SJSA1 (cell line): ENCODE measurements at places on chromosomes 1 and 21. TPM values are rescaled to one million over a fixed set of nuclear protein-coding genes. Genes with fewer than 3 reads are reported as not detected.

DNA sequence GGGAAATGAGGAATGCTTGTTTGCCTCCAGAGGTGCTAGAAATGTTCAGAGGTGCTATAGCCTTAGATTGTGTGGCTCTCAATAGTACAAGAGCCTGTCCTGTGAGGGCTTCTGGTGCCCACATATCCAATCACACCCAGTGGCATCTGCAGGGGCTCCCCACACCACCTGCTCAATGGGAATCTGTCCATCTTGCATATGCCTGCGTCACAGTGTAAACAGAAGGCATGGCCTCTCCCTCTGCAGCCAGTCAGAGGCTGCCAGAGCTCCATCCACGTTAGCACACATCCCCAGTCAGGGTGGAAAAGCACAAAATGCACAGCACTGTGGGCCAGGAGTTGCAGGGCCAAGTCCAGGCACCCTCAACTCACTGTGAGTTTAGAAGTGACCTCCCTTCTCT, 113.6 kb upstream of the GRIK3 start:
- no peak overlapping the region for H3K4me3 ChIP-seq
- H3K27ac ChIP-seq = no peak overlapping the region
- no peaks in the 10 kb centered on the region for H3K4me1 ChIP-seq
- H3K36me3 ChIP-seq = no peaks in the 10 kb centered on the region
- H3K27me3 ChIP-seq = no peaks in the 10 kb centered on the region

GRCh38 chr1:2019571-2020309, 595 bp downstream of the GABRD start:
- no peak for DNase-seq
- H3K4me1 ChIP-seq = no peaks in the 10 kb centered on the region

The HMGCL gene
- total RNA-seq = 24.0 and 35.9 TPM in 2 replicates

DNA sequence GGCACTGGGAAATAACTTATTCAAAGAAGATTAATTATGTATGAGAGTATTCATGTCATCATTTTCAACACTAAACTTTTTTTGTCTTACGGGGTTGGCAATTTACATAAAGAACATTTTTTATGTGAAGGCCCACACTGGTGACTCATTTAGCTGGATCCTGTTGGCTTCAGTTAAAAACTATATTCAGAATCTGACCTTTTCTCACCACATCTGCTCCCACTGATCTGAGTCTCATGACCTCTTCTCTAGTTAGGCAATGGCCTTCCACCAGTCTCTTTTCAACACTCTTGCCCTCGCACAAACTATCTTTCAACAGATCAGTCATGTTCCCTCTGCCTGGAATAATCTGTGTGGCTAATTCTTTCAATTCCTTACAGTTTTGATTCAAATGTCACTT, 53.4 kb downstream of the TMPRSS15 start:
- H3K36me3 ChIP-seq = no peaks in the 10 kb centered on the region
- DNase-seq = no peak
- no peaks in the 10 kb centered on the region for H3K27me3 ChIP-seq
- no peaks in the 10 kb centered on the region for H3K4me1 ChIP-seq

DNA sequence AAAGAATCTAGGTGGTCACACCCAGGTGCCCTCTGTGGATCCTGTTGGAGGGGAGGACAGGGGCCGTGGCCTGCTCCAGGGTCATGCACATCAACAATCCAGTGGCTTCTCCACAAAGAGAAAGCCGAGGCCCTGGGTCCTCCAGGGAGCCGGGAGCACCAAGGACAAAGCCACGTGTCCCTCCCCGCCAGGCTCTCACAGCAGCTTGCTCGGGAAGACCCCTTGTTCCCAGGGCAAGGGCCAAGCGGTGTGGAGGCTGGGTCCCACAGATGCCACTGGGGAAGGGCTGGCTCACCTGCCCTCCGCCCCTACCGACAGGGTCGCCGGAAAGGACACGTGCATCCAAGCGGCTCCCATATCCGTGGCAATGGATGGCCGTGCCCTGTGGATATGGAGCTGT, 192.9 kb upstream of the VAMP3 start:
- no peaks in the 10 kb centered on the region for H3K4me1 ChIP-seq
- no peaks in the 10 kb centered on the region for H3K36me3 ChIP-seq
- H3K4me3 ChIP-seq = no peak overlapping the region
- DNase-seq = no peak

The AQP10 gene
- not detected in 2 replicates for total RNA-seq

The KRTAP19-4 gene
- total RNA-seq = not detected in 2 replicates
